Neuronal stem cell (in vitro differentiated cells): ENCODE measurements at places on chromosomes 6 and 20.

DNA sequence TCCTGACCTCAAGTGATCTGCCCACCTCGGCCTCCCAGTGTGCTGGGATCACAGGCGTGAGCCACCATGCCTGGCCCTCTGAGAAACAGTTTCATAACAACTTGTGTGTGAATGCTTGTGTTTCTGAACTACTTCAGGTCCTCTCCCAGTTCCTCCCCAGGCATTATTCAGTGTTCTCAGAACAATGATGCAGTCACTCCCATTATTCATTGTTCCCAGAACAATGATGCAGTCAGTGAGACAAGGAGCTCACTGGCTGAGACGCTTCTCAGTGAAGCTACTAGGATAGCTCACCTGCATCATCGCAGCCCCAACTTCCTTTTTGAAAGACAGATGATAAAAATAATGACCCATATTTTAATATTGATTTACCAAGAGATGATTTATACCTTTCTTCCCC is 71.5 kb downstream of the NDUFAF5 start:
- no peaks in the 10 kb centered on the region for H3K36me3 ChIP-seq
- H3K27ac ChIP-seq = no peak overlapping the region
- H3K27me3 ChIP-seq = no peaks in the 10 kb centered on the region
- H3K4me1 ChIP-seq = peaks cover 2% of the 10 kb centered on the region
- H3K4me3 ChIP-seq = no peak overlapping the region

DNA sequence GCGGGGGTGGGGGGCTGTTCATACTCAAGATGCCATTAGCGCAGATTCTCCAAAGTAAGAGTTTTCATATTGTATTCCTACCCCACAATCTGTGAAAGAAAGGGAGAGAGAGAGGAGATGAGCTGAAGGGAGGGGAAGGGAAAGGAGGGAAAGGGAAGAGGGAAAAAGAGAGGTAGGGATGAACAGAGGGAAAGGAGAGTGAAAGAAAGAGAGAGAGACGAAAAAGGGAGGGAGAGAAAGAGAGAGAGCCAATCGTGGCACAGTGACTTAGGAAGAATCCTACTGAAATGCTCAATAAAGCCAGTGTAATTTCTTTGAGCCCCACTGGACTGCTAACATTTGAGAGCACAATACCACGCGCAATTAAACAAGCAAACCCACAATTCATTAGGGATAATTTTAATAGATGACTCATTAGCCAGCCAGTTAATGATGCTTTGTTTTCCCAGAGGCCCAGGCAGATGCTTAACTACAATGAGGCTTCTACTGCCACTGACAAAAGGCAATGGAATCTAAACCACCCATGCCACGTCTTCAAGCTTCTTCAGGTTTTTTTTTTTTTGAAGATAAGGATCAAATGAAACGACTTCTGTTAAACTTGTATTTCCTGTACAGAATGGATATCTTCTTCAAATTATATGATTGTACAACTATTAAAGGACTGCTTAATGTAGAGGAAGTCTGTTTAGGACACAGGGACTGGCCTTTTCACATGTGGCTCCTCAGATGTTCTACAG is 306.8 kb downstream of the FOXC1 start:
- no peak overlapping the region for H3K4me3 ChIP-seq
- no peak overlapping the region for H3K27ac ChIP-seq
- no peaks in the 10 kb centered on the region for H3K4me1 ChIP-seq

- no peaks in the 10 kb centered on the region for H3K4me1 ChIP-seq
- H3K27me3 ChIP-seq = no peaks in the 10 kb centered on the region
- no peak overlapping the region for H3K27ac ChIP-seq
Measured at GRCh38 chr6:82353848-82354247, 9.8 kb upstream of the TPBG start.

GRCh38 chr6:4212588-4212987 is 77.2 kb upstream of the ECI2 start:
- no peaks in the 10 kb centered on the region for H3K27me3 ChIP-seq
- H3K36me3 ChIP-seq = no peaks in the 10 kb centered on the region
- no peak overlapping the region for H3K4me3 ChIP-seq
- no peak for DNase-seq
- H3K27ac ChIP-seq = no peak overlapping the region
- no peaks in the 10 kb centered on the region for H3K4me1 ChIP-seq

GRCh38 chr6:87092435-87092834 is 2.5 kb downstream of the CGA start:
- no peak for DNase-seq
- no peaks in the 10 kb centered on the region for H3K4me1 ChIP-seq
- H3K4me3 ChIP-seq = no peak overlapping the region
- no peak overlapping the region for H3K27ac ChIP-seq

- no peaks in the 10 kb centered on the region for H3K27me3 ChIP-seq
- H3K36me3 ChIP-seq = no peaks in the 10 kb centered on the region
- no peak overlapping the region for H3K27ac ChIP-seq
- no peak for DNase-seq
Measured at GRCh38 chr20:9616455-9616805, 102.0 kb downstream of the LAMP5 start.

DNA sequence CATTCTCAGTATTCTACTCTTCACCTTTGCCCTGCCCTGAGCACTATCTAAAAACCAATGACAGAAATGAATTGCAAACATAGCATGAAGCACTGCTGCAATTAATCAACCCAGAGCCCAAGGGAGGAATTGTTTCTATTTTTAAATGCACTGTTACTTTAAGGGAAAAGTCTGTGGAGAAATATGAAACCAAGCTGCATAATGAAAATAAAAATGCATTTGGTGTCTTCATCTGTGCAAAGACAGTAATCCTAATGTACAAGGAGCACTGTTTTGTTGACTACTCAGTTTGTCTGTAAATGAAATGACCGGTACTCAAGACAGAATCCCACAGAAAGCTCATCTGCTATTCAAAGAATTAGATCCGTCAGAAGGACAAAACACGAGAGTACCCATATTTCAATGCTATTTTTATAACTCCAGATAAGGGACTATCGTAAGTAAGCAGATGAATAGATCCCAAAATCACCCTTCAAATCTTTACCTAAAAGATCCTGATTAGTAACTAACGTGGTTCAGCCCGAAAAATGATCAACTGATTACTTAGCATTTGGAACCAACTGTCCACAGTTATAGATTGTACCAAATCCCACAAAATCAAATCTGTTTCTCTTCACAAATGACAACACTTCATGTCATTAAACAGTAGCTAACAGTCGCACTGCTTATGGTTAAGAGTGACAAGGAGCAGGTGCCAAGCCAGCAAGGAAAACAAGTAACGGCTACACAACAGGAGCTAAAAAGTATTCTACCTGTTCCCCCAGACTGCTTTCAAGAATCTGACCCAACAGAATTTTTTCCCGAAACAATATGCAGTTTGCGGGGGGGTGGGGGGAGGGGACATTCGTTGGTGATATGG is 2.4 kb downstream of the KIF13A start:
- no peak for DNase-seq
- H3K36me3 ChIP-seq = peaks cover 29% of the 10 kb centered on the region
- peaks cover 3% of the 10 kb centered on the region for H3K27me3 ChIP-seq
- no peak overlapping the region for H3K27ac ChIP-seq
- H3K4me1 ChIP-seq = peaks cover 4% of the 10 kb centered on the region

DNA sequence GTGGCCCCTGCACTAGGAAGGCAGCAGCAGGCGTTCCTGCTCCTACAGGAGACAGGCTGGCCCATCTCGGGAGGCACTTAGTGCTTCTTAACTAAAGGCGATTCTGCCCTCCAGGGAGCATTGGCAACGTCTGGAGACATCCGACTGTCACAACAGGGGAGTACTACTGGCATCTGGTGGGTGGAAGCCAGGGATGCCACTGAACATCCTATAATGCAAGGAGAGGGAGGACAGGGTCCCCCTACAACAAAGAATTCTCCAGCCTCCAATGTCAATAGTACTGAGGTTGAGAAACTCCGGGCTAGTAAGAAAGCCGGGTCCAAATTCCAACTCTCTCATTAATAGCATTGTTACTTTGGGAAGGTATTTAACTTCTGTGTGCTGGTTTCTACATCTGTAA is 119.4 kb upstream of the ARMC2 start:
- H3K4me1 ChIP-seq = peaks cover 6% of the 10 kb centered on the region
- no peak for DNase-seq
- no peaks in the 10 kb centered on the region for H3K27me3 ChIP-seq
- no peak overlapping the region for H3K27ac ChIP-seq

GRCh38 chr6:148747471-148748165 is 788 bp downstream of the UST start:
- peak overlapping the region; percentile 96 for H3K4me3 ChIP-seq
- peak; percentile 64 for DNase-seq
- H3K27ac ChIP-seq = peak overlapping the region; percentile 83
- peaks cover 8% of the 10 kb centered on the region for H3K4me1 ChIP-seq
- H3K36me3 ChIP-seq = no peaks in the 10 kb centered on the region

- H3K27me3 ChIP-seq = no peaks in the 10 kb centered on the region
- H3K4me1 ChIP-seq = no peaks in the 10 kb centered on the region
- peaks cover 93% of the 10 kb centered on the region for H3K36me3 ChIP-seq
- no peak for DNase-seq
Measured at GRCh38 chr6:89862273-89862672, 32.0 kb upstream of the GJA10 start.

DNA sequence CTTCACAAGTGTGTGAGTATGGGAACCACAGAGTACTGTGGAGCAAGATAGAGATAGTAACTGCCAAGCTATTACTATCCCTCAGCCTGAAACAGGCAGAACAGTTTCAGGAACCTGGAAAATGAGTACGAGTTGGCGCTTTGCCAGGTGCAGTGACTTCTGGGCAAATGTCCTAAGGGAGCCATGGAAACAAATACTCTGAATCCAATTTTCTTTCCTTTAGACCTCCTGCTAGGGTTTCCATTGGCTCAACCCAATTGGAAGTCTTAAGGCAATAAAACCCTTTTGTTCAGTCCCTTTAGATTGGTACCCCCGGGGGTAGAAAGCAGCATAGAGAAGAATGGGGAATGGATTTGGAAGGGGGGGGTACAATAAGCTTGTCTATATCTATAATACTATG is 205.0 kb upstream of the EPHA7 start:
- H3K4me3 ChIP-seq = no peak overlapping the region
- no peaks in the 10 kb centered on the region for H3K27me3 ChIP-seq
- H3K36me3 ChIP-seq = no peaks in the 10 kb centered on the region

GRCh38 chr6:36968266-36968977 is 13.9 kb downstream of the PI16 start:
- peaks cover 5% of the 10 kb centered on the region for H3K4me1 ChIP-seq
- DNase-seq = no peak
- no peak overlapping the region for H3K27ac ChIP-seq
- H3K27me3 ChIP-seq = no peaks in the 10 kb centered on the region
- H3K4me3 ChIP-seq = no peak overlapping the region
